ENCODE measurements at places on chromosomes 4 and X. TPM values are rescaled to one million over a fixed set of nuclear protein-coding genes. Genes with fewer than 3 reads are reported as not detected.
A peak's percentile ranks its signal among the peaks of the same experiment; 100 is the strongest.

GRCh38 chr4:13541720-13542576 is 2.4 kb downstream of the NKX3-2 start:
- DNase-seq = no peak

- no peak for DNase-seq
Observed at GRCh38 chr4:41933997-41934503, 1.2 kb upstream of the TMEM33 start.

GRCh38 chr4:181077341-181077740 is 1165.9 kb upstream of the TENM3 start:
- DNase-seq = no peak

DNA sequence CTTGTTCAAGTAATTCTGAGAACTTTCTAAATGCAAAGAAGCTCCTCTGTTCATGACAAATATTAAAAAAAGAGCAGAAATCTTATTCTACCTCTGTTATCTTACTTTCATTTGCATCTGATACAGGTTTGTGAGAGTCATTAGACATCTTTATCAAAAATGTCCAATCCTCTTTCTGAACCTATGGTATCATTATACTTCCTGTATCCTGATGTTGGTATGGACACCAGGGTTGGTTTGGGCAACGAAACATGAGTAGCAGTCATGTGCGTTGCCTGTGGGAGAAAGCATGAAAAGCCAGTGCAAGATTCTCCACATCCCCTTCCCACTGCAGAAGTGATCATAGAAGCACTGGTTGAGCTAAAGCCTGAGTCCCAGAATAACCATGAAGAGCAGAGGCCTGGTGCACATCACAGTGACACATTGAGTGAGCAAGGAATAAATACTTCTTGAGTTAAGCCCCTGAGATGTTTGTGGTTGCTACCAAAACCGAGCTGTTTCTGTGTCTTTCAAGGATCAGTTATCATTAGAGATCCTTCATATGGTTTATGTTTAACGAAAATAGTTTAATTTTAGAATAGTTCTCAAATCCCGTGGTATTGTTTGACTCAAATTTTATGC is 197.2 kb downstream of the BANK1 start:
- DNase-seq = no peak

GRCh38 chr4:89254847-89255246 is 52.8 kb downstream of the GPRIN3 start:
- no peak for DNase-seq

- peak; percentile 94 for DNase-seq
Observed at GRCh38 chr4:173252024-173252935, 81.9 kb downstream of the HMGB2 start.

DNA sequence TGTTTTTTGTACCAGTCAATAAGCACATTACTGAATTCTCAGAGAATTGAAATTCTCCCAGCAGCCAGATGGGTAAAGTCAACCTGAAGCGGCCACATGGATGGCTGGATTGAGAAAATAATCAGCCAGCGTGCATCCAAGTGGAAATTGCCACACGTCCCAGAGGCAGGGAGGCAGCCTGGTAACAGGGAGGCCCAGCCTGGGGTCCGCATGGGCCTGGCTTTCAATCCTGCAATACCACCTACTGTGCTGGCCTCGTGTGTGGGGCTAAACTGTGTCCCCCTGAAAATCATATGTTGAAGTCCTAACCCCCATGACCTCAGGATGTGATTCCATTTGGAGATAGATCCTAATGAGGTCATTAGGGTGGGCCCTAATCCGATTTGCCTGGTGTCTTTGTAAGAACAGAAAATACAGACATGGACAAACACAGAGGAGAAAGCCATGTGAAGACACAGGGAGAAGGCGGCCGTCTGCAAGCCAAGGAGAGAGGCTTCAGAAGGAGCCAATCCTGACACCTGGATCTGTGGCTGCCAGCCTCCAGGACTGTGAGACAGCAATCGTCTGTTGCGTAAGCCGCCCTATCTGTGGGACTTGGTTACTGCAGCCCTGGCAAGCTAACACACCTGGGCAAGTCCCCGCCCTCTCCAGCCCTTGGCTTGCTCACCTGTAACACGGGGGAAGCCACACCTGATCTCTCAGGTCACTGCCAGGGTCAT is 90.3 kb downstream of the JAKMIP1 start:
- DNase-seq = no peak

DNA sequence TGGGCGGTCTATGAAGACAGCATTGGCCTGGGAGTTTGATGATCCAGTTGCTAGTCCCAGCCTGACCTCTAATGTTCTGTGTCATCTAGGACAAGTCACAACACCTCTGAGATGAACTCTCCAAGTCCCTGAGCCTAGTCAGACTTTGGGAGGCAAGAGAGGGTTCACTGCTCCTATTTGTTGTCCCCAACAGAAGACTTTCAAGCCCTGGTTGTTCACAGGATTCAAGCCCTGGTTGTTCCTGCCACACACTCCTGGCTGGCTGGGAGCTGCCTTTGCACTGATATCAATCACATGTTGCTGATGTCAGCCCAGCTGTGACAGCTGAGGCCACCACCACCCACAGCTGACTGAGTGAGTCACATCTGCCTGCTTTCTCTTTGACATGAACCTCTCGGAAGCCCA is 253.2 kb upstream of the RASGEF1B start:
- DNase-seq = no peak

DNA sequence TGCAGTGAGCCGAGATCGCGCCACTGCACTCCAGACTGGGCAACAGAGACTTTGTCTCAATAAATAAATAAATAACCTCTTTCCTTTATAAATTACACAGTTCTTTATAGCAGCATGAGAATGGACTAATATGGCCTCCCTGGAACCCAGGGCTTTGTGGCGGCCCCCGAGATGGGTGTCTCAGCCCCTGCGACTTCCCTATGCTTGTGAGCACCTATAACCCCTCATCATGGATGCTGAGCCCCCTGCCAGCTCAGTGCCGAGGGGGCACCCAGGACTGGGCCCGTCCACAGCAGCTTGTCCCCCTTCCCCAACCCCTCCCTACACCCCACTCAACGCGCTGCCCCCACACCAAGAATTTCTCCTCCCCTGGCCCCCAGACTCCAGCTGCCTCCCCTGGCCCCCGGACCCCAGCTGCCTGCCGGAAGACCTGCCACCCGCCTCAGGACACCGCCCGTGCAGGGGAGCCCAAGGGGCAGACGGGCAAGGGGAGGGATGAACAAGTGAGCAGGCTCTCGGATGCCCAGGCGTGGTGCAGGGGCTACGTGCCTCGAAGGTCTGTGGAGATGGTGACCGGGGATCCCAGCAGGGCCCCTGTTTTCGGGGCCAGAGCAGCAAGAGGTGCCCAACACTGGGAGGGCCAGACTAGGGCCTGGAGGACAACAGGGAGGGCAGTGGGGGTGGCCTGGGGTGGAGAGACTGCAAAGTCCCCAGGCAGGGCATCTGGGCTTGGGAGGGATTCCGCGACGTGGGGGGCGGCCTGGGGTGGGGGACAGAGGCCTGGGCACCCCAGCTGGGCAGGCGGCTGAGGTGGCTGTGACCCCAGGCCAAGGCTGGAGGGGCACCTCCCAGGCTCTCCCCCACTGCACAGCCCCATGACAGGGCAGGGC is 74.0 kb downstream of the FAM53A start:
- no peak for DNase-seq

- DNase-seq = no peak
Observed at GRCh38 chr4:166977596-166977995, 256.7 kb downstream of the SPOCK3 start.

GRCh38 chr4:188300385-188300784 is 161.1 kb downstream of the TRIML1 start:
- no peak for DNase-seq

DNA sequence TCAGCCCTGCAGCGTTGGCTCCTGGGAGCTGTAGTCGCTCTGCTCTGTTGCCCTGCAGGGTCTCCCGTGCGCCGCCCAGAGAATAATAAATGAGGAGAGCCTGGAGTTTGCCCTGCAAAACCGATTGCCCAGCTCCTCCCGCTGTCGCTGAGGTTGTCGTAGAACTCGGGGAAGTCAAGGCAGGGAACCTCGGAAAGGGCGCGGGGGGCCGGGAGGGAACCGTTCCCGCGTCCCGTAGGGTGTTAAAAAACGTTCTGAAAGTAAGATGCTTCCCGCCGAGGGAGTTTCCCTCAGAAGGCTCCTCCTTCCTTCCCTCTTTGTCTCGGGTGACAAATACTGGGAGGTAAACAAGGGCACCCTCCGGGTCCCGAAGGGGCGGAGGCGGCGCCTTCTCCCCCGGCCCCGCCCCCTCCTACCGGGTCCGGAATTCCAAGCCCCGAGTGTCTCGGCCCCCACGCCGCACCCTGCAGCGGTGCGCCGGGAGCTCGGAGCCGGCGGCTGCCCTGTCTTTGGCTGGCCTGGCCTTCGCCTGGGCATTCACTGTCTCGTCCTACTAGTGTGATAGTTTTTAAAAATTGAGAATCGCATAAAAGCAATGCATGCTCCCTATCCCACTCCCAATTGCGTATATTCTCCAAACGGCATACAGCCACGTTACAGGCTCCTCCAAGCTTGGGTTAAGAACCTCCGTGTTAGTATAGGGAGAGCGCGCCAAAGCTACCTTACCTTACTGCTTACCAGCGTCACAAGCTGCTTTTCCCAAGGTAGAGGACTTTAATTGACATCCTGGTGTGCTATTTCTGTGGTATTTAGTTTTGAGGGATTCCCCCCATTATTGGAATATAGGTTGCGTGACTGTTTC is 964 bp upstream of the HMGB2 start:
- peak; percentile 89 for DNase-seq

DNA sequence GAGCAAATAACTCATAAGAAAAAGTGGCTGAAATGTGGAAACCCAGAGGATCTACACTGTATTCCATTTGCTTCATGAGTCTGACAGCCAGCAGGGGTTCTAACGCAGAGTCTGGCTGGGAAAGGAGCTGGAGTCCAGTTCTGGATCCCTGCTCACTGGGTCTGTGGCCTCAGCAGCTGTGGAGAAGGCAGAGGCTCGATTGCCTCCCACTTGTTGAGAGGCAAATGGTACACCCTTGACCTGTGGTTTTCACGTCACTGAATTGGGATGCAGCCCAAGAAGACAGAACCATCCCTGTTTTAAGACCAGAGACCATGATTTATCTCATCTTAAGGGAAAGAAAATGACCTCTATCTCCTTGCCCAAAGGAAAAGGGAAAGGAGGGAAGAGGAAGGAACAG is 147.0 kb upstream of the NOCT start:
- no peak for DNase-seq

DNA sequence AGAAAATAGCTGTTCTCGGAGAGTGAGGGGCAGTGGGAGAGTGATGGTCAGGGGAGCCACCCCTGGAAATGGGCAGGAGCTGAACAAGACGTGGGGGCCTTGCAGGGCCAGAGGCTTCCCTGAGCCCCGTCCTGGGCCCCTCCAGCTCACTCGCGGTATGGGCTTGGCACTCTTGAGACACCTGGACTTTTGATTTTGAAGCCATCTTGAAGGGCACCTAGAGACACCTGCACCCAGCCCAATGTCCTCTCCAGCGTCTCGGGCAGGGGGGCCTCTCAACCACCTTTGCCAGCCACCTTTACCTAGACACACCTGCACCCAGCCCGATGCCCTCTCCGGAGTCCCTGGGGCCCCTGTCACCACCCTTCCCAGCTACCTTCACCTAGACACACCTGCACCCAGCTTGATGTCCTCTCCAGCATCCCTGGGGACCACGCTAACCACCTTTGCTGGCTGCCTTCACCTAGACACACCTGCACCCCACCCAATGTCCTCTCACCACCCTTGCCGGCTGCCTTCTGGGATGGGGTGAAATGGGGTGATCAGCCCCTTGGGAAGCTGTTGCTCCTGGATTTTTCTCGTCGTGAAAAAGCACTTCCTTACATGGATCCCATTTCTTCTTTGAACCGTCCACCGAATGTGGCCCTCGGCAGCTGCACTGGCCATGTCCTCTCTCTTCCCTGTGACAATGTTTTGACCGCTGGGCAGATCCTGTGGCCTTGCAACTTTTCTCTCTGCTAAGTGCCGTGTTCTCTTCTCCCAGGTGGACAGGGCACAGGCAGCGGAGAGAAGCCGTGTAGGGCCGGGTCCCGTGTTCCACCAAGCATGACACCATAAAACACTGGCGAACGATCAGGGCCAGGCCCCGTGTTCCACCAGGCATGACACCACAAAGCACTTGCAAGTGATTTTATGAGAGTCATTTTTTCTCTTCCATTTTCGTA is 47.5 kb downstream of the CPZ start:
- no peak for DNase-seq

- no peak for DNase-seq
Observed at GRCh38 chr4:15947684-15948083, 9.1 kb upstream of the FGFBP1 start.

- DNase-seq = no peak
Observed at GRCh38 chr4:4349867-4350266, 37.0 kb upstream of the NSG1 start.

GRCh38 chr4:166662266-166662843 is 571.9 kb downstream of the SPOCK3 start:
- DNase-seq = no peak

- no peak for DNase-seq
Observed at GRCh38 chr4:159837071-159837470, 734.2 kb downstream of the RAPGEF2 start.

DNA sequence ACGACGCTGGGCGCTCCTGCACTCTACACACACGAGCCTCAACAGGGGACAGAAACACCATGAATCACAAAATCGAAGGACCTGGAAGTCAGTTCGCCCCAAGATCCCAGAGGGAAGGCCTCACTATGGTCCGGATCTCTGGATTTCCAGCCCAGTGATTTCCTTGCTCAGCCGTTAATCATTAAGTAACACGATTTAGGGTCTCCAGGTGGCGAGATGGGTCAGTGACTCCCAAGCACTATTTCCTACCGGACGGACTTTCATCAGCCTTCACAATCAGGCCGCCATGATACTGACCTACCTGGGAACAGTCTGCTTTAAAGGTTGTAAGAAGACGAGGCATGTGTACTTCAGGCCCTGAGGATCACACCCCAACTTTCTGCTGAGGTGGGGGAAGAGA is 63.7 kb downstream of the FAT1 start:
- DNase-seq = no peak

TEX13C gene
- not detected for total RNA-seq

DGKK gene
- total RNA-seq = not detected

CSAG3 gene
- not detected for total RNA-seq

SETD7 gene
- 23.0 TPM for total RNA-seq

GPR119 gene
- total RNA-seq = not detected

TMEM33 gene
- total RNA-seq = 37.9 TPM

AIMP1 gene
- 31.8 TPM for total RNA-seq

FRMPD4 gene
- 0.66 TPM for total RNA-seq

TMSB15A gene
- not detected for total RNA-seq

ESX1 gene
- not detected for total RNA-seq

GAGE12F gene
- not detected for total RNA-seq

GNRHR gene
- total RNA-seq = not detected
